CD4-positive, alpha-beta T cell treated with Interferon alpha-2 for 1 hour (primary cell): ENCODE measurements at places on chromosomes 1 and 21.
A peak's percentile ranks its signal among the peaks of the same experiment; 100 is the strongest.

DNA sequence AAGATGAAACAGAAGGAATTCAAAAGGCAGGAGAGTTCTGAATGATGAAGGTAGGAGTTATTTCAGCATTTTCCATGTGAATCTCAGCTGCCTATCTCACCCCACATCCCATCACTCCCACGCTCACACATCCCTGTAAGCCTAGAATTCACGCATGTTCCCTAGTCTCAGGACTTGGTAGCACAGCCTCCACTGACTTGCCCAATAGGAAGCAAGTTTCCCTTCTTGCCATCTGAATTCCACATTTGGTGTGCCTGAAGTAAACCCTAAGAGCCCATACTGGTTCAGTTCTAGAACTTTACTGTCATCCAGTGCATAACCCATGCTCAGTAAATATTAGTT lies 56.6 kb downstream of the STYXL2 start:
- no peak for DNase-seq

DNA sequence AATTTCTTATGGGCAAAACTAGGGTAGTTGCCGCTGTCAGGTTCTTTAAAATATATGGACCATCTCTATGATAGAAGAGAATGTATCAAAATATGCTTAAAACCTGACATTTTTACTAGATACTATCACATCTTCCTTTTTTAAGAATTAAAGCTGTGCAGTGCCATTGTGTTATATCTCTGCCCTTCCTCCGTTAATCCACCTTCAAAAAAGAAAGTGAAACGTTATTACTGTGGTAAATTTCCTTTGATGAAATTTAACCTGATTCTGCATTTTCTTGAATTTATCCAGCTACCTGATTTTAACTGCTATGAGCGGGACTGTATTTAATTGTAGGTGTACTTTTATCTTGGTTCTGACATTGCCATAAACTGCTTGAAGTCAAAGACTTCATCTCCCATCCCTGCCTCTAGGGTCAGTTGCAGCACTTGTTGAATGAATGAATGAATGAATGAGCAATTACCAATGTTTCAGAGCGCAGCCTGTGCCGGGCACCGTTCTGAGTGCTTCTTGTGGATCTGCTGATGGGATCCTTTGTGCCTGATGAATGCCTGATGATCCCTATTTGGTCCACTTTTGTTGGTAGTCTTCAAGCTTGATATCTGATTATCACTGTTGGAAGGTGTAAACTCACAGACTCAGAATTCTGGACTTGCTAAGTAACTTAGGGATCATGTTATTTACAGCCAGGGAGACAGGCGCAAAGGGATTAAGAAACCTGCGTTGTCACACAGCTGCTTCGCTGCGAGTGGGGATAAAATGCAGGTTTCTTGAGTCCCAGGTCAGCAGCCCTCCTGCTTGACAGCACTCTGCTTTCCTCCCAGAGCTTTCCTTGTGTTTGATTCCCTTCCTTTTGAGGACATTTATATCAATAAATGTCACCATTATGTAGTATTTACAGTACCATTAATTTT lies 30.1 kb downstream of the SMYD2 start:
- DNase-seq, result no peak

GRCh38 chr1:36300526-36300925 lies 5.6 kb upstream of the SH3D21 start:
- no peak for DNase-seq

GRCh38 chr1:178768423-178768822 lies 43.4 kb downstream of the RALGPS2 start:
- peak; percentile 36 for DNase-seq

DNA sequence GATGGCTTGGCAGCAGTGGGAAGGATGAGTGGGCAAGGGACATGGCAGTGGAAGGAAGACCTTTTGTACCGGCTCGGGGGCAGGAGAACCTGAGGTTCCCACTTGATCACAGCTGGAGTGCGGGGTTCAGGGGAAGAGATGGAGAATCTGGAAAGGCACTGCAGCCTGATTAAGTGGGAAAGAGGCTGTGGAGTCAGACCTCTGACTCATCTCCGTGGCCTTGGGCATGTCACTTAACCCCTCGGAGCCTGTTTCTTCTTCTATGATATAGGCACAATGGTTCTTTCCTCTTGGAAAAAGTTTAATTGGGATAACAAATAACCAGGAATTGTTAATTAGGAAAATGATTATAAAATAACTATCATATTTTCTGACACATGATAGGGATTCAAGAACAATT lies 13.1 kb upstream of the TMEM61 start:
- DNase-seq, result no peak

GRCh38 chr21:45359451-45360217 lies 45.3 kb upstream of the COL18A1 start:
- no peak for DNase-seq
